Pericardium fibroblast (primary cell): ENCODE measurements at places on chromosomes 6 and 20. TPM values are rescaled to one million over a fixed set of nuclear protein-coding genes. Genes with fewer than 3 reads are reported as not detected.

Gene SMIM13
- 8.5 and 10.0 TPM in 2 replicates for total RNA-seq

Gene WFDC10B
- total RNA-seq: not detected in 2 replicates

Gene POM121L2
- total RNA-seq: not detected in 2 replicates

Gene GCNT2
- not detected in 2 replicates for total RNA-seq

Gene B3GAT2
- total RNA-seq: under 0.01 TPM in 1 of 2 replicates, not detected in the other

Gene CST7
- total RNA-seq: not detected in 2 replicates

Gene TXLNB
- total RNA-seq: 0.23 and 0.51 TPM in 2 replicates

Gene REM1
- total RNA-seq: 1.1 and 4.1 TPM in 2 replicates

Gene DEFB132
- not detected in 2 replicates for total RNA-seq

Gene CST3
- 1,233 and 2,425 TPM in 2 replicates for total RNA-seq

Gene DUSP15
- total RNA-seq: 0.09 and 0.70 TPM in 2 replicates

Gene SLC35D3
- total RNA-seq: not detected in 2 replicates

Gene MUC21
- total RNA-seq: not detected in 2 replicates

Gene CCDC28A
- 8.6 and 15.7 TPM in 2 replicates for total RNA-seq

Gene ADGRG6
- 12.1 and 17.6 TPM in 2 replicates for total RNA-seq

Gene ARMH2
- total RNA-seq: not detected in 2 replicates

Gene RNF144B
- total RNA-seq: 0.12 and 0.68 TPM in 2 replicates

Gene ERVFRD-1
- not detected in 2 replicates for total RNA-seq

Gene C6orf120
- total RNA-seq: 63.1 and 69.4 TPM in 2 replicates

Gene RPN2
- total RNA-seq: 180 and 255 TPM in 2 replicates

Gene MATN4
- 1.6 TPM in 1 of 2 replicates, not detected in the other for total RNA-seq

Gene ULBP3
- 6.9 and 7.1 TPM in 2 replicates for total RNA-seq

Gene ZNF322
- 8.4 and 11.8 TPM in 2 replicates for total RNA-seq

Gene GMPR
- 3.7 and 34.8 TPM in 2 replicates for total RNA-seq

Gene AHCY
- total RNA-seq: 121 and 122 TPM in 2 replicates

Gene DYNLT2
- total RNA-seq: 0.43 and 0.47 TPM in 2 replicates

Gene PCMTD2
- total RNA-seq: 26.3 and 31.2 TPM in 2 replicates

Gene ABHD16B
- not detected in 2 replicates for total RNA-seq

Gene CAPN11
- total RNA-seq: 0.35 TPM in 1 of 2 replicates, not detected in the other

Gene CDH26
- not detected in 2 replicates for total RNA-seq

Gene SNAP25
- total RNA-seq: 0.35 and 2.1 TPM in 2 replicates

Gene PRL
- total RNA-seq: not detected in 2 replicates

Gene CDH4
- total RNA-seq: 0.82 and 2.6 TPM in 2 replicates

Gene CLVS2
- total RNA-seq: not detected in 2 replicates

Gene PKHD1
- under 0.01 TPM in 1 of 2 replicates, not detected in the other for total RNA-seq

Gene CGA
- total RNA-seq: not detected in 2 replicates

Gene PCSK2
- not detected in 2 replicates for total RNA-seq

Gene FAM83C
- total RNA-seq: not detected in 2 replicates

Gene GNRH2
- not detected in 2 replicates for total RNA-seq

Gene POPDC3
- total RNA-seq: 2.7 and 26.6 TPM in 2 replicates

Gene SERINC3
- 72.8 and 86.6 TPM in 2 replicates for total RNA-seq

Gene RIPOR3
- total RNA-seq: 4.0 and 11.0 TPM in 2 replicates

Gene ENPP4
- total RNA-seq: 1.3 and 1.4 TPM in 2 replicates

Gene TSBP1
- not detected in 2 replicates for total RNA-seq

Gene RUNX2
- 2.1 and 6.3 TPM in 2 replicates for total RNA-seq

Gene FLRT3
- 13.2 and 13.3 TPM in 2 replicates for total RNA-seq

Gene OXT
- total RNA-seq: not detected in 2 replicates

Gene OCSTAMP
- not detected in 2 replicates for total RNA-seq

Gene MROH8
- 1.5 and 2.6 TPM in 2 replicates for total RNA-seq

Gene CRIP3
- total RNA-seq: 0.34 and 0.47 TPM in 2 replicates

Gene SLC22A7
- total RNA-seq: not detected in 2 replicates

Gene TNFRSF6B
- 2.6 and 9.3 TPM in 2 replicates for total RNA-seq

Gene TMEM244
- not detected in 2 replicates for total RNA-seq

Gene ID1
- total RNA-seq: 150 and 254 TPM in 2 replicates

Gene MYL9
- total RNA-seq: 83.9 and 230 TPM in 2 replicates

Gene NKX2-2
- total RNA-seq: not detected in 2 replicates

Gene RBPJL
- total RNA-seq: not detected in 2 replicates

Gene PYGB
- 149 and 153 TPM in 2 replicates for total RNA-seq

Gene FYN
- 44.3 and 75.1 TPM in 2 replicates for total RNA-seq
